ENCODE measurements at places on chromosomes 4 and X.

DNA sequence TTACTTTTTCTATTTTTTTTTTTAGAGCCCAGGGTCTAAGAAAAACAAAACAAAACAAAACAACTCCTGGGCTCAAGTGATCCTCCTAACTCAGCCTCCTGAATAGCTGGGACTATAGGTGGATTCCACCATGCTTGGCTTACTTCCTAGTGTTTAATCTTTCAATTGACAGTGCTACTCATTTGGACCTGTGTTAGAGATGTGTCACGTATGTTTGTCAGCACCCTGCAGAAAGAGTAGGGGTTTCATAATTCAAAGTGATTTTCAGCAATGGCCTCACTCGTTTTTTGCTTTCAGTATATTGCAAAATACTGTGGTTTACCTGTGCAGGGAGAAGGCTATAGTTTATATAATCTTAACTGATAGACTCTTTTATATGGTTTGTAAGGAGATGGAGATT is 71.6 kb upstream of the TEX13D start:
- DNase-seq, result no peak

GRCh38 chr4:38904090-38904666 is 36.6 kb downstream of the FAM114A1 start:
- no peak for DNase-seq

- DNase-seq, result peak; percentile 10
Observed at GRCh38 chr4:170004651-170005295, 21.4 kb downstream of the MFAP3L start.

- no peak for DNase-seq
Observed at GRCh38 chrX:150766351-150767044, 73.3 kb downstream of the MTMR1 start.

DNA sequence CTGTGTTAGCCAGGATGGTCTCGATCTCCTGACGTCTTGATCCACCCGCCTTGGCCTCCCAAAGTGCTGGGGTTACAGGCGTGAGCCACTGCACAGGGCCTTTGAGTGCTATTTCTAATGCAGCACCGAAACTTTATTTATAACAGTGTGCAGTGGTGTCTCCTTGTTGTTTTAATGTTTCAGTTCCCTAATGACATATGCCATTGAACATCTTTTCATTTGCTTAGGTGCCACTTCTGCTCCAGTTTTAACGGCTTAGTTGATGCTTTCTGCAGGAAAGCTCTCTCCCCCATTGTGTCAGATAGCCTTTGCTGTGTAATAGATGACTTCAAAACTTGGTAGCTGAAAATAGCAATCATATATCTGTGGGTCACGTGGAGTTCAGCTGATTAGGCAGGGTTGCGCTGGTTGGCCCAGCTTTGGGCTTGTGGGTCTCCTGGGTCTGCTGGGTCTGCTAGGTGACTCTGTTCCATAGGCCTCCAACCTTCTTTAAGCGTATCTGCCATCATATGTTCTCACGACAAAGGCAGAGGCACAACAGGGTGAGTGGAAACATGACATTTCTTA is 76.4 kb upstream of the SHISA3 start:
- DNase-seq, result no peak

DNA sequence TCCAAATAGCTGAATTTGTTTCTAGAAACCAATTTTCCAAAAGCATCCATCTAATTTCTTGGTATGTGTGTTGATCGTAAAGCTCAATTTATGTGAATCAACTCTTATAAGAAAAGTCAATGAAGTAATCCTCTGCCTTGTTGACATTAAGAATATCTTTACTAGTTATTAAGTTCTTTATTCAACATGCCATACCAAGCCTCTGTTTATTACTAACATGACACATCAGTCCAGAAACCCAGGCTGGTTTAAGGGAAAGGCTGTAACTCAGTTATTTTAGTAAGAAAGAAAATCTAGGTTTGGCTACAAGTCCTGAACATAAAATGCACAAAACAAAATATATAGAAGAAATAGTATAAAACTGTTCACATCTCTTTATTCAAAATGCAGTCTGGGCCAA is 48.0 kb downstream of the KLHL34 start:
- DNase-seq, result no peak

- no peak for DNase-seq
Observed at GRCh38 chrX:133645256-133645655, 230.0 kb upstream of the GPC4 start.

DNA sequence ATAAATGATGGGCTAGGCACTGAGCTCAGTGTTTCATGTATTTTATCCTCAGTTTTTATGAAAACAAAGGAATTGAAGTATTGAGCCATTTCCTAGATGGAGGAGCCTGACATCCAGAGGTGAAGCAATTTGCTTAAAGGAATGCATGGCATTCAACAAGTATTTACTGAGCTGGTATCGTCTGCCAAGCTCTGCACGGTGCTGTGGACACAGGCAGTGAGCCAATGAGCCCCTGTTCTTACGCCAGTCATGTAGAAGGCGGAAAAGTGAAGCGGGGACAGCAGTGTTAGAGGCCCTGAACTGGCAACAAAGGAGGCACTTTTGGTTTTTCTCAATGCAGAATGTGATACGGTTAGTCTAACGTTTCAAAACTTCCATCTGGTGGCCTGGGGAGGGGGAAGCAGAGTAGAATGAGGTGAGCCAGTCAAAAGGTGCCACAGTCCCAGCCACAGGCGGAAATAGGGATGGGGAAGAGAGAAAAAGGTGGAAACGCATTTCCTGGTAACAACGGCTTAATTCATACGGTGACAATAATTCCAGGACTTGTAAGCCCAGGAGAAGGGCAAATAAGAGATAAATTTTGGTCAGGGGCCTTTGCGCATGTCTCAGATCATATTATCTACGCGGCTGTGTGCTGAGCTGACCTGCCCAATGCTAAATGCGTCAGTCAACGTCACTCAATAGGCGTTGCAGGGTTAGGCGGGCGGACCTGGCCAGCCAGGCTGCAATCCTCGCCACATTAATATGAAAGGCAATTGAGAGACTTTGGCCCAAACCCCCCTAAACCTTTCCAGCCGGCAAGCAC is 133.9 kb downstream of the AFAP1 start:
- DNase-seq, result no peak

DNA sequence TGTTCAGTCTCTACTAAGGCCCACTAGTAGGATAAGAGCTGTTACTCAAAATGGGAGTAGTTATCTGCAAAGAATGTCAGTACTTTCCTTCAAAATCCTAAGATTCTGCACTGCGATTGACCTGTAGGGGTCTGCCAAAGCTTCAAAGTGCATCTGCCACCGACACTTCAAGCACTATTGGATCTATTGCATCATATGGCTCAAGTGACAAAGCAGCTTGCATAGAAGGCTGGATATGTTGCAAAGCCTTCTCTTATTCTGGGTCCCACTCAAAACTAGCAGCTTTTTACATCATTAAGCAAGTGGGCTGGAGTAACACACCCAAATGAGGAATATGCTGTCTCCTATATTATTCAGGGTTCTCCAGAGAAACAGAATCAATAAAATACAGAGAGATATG is 115.4 kb upstream of the EMCN start:
- no peak for DNase-seq

- no peak for DNase-seq
Observed at GRCh38 chr4:53693408-53693807, 102.1 kb upstream of the LNX1 start.

- DNase-seq, result no peak
Observed at GRCh38 chr4:110663738-110664444, 41.0 kb upstream of the PITX2 start.

DNA sequence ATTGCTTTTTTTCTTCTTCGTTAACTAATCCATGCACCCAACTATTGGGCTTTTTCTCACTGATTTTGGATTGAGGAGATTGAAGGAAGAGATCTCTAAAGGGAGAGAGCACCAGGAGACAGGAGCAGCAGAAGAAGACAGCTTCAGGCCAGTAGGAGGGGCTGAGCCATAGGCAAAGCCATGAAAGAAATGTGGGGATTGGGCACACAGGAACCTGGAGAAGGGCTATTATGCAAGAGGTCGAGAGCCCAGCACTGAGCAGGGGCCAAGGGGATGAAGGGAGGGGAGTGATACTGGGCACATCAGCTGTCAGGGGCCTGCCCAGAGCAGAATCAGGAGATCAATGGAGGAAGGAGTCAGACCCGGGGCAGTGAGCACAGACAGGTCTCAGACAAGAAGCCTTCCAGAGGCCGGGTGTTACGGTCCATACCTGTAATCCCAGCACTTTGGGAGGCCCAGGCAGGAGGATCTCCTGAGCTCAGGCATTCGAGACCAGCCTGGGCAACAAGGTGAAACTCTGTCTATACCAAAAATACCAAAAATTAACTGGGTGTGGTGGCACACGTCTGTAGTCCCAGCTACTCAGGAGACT is 140.9 kb downstream of the BCOR start:
- DNase-seq, result no peak

DNA sequence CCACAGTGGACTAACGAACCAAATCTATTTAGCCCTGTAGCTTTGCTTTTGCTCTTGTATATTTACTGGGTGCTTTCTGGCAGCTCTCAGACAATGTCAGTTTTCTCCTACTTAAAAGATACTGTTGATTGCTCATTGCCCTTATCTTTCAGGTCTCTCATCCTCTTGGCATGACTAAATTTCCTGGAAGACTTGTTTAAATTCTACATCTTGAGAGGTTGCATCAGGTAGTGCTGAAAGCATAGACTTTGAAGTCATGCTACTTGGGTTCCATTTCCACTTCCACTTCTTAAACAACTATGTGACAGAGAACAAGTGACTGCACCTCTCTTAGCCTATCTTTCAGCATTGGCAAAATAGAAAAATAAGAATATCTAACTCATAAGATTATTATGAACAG is 8.4 kb downstream of the TDO2 start:
- DNase-seq, result no peak

DNA sequence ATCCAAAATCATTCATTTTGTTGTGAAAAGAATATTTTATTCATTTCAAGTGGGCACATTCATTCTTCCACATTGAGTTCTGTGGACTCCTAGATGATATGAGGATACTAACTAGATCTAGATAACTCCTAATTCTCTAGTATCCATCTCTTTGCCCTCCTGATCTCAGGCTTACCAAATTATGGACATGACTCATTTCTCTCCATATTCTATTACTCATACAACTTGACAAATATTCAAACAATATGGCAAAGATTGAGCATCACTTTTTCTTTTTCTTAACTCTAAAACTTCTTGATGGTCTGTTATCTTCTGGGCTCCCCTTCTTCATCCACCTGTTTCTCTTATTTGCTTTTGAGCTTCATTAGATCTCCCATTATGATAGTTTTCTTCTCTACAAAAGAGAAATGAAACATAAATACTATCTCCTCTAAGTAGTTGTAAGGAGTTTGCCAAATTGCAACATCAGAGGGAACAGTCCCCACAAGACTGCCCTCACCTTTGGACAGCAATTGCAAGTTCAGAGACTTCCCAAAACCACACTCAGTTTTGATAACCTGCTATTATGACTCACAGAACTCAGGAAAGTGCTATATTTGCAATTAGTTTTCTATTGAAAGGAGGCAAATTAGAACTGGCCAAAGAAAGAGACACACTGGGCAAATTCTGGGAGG is 422.9 kb downstream of the SPRY1 start:
- no peak for DNase-seq

GRCh38 chr4:137421796-137422195 is 110.5 kb downstream of the PCDH18 start:
- DNase-seq, result no peak

- no peak for DNase-seq
Observed at GRCh38 chr4:53559021-53559620, 32.2 kb downstream of the LNX1 start.

DNA sequence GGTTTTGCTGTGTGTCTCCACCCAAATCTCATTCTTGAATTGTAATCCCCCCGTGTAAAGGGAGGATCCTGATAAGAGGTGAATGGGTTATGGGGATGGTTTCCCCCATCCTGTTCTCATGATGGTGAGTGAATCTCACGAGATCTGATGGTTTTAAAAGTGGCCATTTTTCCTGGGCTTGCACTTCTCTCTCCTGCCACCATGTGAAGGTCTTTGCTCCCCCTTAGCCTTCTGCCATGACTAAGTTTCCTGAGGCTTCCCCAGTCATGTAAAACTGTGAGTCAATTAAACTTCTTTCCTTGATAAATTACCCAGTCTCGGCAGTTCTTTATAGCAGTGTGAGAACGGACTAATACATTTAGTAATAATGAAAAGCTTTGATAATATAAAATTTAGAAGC is 46.9 kb downstream of the ANTXR2 start:
- DNase-seq, result no peak

- DNase-seq, result no peak
Observed at GRCh38 chrX:16124201-16124600, 836 bp downstream of the GRPR start.

DNA sequence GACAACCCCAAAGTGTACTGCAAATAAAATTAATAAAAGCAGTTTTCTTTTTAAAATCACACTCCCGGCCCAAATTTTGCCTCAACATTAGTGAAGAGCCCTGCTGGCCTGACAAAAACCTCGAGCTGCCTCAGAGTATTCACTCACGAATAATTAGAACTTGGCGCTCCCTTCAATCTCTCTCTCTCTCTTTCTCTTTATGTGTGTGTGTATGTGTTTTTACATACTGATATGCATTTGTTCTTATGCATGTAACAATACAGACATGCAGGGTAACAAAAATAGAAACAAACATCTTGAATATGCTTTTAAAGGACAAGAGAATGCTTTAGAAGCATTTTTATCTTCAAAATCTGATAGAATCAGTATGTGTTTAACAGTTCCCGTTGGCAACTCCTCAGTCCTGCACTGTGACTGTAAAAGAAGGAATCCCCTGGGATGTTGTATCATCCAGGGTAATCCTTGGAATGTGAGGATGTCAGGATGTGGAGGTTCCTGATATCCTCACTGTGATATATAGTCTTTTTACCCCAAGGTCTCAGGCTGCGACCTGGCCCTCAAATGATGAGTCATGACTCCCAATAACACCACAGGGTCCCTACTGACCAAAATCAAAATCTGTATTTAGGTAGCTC is 53.0 kb downstream of the PTCHD1 start:
- DNase-seq, result no peak

- DNase-seq, result no peak
Observed at GRCh38 chr4:56674984-56675383, 6.1 kb downstream of the HOPX start.

- no peak for DNase-seq
Observed at GRCh38 chrX:119251386-119251785, 15.3 kb downstream of the PGRMC1 start.

DNA sequence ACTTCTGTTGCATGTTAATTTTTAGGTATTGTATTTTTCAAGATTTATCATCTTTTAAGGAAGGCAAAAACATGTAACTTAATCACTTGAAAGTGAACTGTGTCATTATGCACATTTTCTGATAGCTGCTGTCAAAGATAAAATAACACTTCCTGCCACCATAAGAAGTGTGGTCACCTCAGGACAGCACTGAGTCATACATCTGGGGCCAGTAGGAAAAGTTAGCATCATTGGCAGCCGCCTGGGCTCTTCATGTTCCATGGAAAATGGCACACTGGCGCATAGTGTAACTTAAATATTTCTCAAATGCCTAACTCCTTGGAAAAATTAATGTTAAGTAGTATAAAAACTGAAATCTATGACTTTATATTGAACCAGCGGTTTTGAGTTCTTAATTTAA is 24.2 kb downstream of the CNKSR2 start:
- DNase-seq, result no peak

- no peak for DNase-seq
Observed at GRCh38 chrX:130772776-130773143, 130.2 kb downstream of the ENOX2 start.
